ENCODE measurements at places on chromosomes 1 and 21.

DNA sequence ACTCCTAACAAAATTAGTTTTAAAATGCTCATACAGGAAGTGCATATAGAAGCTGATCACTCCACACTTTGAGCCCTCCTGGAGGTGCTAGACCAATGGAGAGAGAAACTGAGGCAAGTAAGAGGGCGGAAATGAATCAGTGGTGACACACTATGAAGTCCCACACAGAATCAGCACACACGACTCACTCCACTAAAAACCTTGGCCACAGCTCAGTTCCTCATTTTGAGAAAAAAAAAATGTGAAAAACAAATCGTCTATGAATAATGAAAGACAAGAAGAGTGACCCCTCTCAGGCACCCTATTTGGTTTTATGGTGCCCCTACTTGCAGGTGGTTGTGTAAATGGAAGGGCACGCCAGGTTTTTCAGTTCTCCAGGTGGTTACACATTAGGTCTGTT, 675.1 kb upstream of the BRINP3 start:
- no peak for DNase-seq

- DNase-seq = no peak
These were observed 7.3 kb downstream of the POU2F1 start for GRCh38 chr1:167227934-167228378.

GRCh38 chr1:150406483-150406882, 42.5 kb downstream of the RPRD2 start:
- no peak for DNase-seq

GRCh38 chr1:94773931-94774422, 46.2 kb upstream of the SLC44A3 start:
- no peak for DNase-seq

- DNase-seq = no peak
These were observed 4.8 kb upstream of the WDR47 start for GRCh38 chr1:109046671-109047070.

DNA sequence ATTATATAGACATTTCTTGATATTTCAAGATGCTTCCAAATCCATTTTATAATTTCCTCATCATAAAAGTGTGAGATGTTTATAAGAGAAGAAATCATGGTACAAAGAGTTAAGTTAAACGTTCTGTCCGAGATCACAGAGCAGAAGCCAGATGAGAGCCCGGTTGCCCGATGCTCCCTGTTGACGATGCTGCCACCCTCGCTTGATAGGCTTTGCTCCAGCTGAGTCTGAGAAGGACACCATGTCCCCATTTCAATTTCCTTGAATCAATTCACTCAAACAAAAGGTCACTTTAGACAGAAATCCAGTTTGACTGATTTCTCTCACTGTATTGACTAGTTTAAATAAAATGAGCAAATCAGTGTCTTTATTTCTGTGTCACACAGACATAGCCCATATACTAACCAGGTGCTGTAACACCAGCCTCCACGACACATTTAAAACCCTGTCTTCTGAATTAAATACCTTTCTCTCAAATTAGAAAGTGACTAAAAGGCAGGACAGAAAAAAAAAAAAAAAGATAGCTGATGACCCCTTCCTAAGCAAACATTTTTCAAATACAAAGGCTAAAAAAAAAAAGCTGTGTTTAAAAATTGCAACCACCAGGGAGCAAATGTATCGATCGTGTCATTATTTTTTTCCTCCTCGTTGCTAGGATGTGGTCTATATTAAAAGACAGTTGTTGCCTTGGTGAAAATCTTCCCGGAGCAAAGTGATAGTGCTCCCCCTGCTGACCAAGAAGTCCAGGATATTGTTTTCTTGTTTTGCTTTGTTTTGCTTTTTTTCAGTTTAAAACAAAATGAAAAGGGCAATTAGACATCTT, 35.2 kb downstream of the DNASE2B start:
- peak; percentile 55 for DNase-seq

- DNase-seq = no peak
These were observed 3.2 kb downstream of the NOS1AP start for GRCh38 chr1:162072740-162073139.

- DNase-seq = no peak
These were observed 5.8 kb downstream of the OR6P1 start for GRCh38 chr1:158564608-158565007.

- peak; percentile 18 for DNase-seq
These were observed 170.1 kb upstream of the IRF2BP2 start for GRCh38 chr1:234780112-234780511.

- DNase-seq = peak; percentile 21
These were observed 147.6 kb upstream of the CAMK1G start for GRCh38 chr1:209435654-209436566.

DNA sequence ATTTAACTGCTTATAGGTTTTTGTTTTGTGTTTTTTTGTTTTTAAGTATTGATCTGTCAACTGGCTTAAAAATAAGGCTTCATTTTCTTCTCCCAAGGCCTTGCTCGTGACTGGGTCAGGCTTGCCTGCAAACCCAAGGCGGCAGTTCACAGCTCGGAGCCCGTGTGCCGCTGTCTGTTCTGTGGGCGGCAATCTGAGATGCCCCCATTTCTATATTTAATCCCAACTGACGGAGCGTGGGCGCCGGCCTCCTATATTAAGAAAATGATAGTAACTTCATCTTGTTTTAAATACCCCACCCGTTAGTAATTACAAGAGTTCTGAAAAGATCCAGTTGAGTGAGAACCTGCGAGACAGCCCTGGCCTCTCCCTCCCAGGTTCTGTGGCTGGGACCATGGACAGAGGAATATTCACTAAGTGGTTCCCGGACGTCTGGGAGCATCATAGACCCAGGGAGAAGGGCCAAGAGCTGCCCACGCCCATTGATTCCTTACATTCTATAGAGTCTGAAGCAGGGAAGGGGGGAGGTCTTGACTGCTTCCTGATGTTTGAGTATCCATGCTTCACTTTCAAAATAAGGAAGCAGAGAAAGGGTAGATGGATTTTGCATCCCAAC, 42.6 kb upstream of the GPR153 start:
- DNase-seq = no peak

- DNase-seq = no peak
These were observed 318.3 kb downstream of the RRAGC start for GRCh38 chr1:38541223-38541622.

- DNase-seq = no peak
These were observed 51.8 kb downstream of the MAGI3 start for GRCh38 chr1:113442131-113442530.

DNA sequence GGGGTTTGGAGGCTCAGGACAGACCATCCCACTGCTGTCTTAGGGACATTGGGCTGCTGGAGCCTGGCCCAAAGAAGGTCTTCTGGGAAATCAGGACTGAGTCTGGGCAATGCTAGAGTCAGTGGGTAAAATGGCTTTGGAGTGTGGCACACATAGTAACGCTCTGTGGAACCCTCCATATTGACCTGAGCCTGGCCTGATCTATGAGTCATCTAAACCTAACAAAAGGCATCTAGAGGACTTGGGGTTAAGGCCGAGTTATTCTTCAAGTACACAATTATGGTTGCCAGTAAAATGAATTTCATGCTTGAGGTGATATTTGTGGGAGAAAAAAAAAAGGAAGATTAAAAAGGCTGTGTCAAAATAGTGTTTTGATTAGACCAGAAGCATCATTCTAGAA, 77.7 kb downstream of the ST6GALNAC5 start:
- DNase-seq = no peak

DNA sequence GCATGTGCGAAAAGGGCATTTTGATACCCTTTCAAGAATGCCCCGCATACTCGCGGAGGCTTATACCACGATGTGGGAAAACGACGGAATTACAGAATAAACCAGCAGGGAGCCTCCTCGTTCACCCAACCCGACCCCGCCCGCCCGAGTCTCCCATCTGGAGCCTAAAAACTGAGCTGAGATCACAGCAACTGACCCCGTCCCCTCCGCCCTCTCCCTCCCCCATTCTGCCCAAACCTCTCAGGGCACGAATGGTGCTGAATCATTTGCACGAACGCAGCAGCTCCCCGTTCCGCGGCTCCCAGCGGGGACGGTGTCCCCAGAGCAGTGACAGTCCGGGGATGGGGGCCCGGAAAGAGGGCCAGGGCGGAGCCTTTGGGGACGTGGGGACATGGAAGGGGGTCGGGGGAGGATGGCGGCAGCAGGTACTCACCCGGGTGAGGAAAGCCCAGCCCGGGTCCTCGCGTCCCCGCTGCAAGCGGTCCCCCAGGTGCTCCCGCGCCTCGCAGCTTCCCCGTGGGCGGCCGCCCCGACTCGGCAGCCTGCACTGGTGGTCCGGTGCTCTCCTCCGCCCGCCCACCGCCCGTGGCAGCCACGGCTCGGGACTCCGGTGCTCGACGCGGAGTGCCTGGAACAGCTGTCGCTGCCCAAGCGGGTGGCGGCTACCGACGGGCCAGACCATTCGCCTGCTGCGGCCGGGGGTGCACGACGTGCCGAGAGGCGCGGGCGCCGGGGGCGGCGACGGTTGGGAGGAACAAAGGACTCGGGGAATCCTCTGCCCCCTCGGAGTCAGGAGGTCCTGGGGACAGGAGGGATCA, at the start of gene TTLL7:
Gene TTLL7, minus strand, starts transcription at position 635 of the 818 bp plus-strand sequence. CDS start 46,921 bp downstream, outside the sequence.
- DNase-seq = peak; percentile 62

DNA sequence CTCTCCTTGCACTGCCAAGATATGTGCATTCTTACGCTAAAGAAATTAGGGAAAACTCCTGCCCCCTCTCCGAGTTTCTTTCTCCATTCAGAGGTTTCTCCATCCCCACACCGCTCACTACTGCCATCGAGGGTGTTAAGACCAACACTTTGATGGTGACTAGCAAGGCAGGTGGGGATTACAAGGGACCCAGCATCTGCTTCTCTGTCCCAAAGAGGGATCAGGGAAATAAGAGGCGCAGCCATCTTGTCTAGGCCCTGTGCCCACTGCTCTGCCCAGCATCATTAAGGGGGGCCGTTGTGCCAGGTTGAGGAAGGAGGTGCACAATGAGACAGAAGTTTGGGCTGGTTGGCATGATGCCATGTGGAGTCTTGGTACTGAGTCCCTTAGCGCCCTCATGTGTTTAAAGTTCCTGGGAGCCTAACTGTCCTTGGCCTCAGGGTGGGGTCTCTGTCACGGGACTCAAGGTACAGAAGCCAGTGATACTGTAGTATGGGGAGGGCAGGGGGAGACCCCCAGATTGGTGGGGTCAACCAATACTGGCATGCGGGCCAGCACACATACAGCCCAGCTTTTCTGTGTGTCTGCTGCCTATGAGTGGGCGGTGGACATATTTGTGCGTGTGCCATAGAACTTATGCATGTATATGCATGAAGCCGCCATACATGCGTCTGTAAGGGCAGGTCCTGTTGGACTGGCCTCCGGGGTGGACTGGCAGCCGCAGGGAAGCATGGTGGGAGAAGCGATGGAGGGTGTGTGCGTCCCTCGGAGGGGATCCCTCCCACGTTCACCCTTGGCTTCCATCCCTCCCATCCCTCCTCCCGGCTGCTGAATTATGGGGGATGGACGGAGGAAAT, 5.5 kb downstream of the EFNA3 start:
- no peak for DNase-seq

DNA sequence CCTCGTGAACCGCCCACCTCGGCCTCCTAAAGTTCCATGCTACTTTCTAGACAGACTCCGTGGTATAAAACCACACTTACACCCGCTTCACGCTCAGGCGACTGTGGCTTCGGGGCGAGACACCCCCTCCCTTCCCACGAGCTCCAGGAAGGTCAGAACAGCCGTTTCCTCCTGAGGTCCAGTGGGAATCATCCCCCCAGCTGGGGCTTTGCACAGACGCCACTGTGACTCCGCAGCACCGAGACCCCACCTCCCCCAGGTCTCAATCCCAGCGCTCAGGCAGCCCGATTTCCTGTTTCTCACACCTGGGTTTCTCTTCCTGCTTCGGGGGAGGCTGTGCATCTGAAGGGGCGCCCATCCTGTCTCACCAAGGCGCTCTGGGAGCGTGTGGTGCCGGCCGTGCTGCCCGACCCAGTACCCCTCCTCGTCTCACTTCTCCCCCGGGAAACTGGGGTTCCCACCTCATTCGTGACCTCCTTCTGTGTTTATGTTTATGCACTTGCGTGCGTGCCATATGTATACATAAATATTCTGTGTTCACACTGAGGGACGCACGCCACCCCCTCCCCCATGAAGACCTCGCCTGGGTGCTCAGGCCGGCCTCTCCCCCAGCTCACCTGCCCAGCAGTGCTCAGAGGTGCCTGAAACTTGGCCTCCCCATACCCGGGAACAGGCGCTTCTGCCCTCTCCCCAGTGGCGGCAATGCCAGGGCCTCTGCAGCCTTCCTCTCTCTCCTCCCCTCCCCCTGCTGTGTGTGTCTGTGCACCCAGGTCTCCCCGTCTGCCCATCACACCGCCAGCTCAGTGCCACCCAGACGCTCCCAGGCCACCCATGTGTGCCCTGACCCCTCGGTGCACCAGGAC, 14.6 kb downstream of the SLC35E2B start:
- DNase-seq = peak; percentile 54

- no peak for DNase-seq
These were observed 269.2 kb downstream of the SDCCAG8 start for GRCh38 chr1:243525085-243525487.

DNA sequence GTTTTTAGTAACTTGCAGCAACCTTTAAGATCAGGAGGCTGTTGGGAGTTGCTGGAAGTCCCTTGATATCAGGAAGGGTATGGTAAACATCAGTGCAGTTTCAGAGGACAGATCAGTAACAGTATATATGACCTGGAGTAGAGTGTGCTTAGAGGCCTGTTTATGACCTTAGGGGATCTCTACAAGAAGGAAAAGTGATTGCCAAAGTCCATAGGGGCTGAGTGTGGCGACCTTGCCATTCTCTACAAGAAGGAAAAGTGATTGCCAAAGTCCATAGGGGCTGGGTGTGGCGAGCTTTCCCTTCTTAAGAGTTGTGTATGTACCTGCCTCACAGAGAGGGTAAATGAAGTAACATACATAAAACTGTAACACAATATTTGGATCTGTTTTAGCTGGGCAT, 28.5 kb upstream of the AXDND1 start:
- no peak for DNase-seq

DNA sequence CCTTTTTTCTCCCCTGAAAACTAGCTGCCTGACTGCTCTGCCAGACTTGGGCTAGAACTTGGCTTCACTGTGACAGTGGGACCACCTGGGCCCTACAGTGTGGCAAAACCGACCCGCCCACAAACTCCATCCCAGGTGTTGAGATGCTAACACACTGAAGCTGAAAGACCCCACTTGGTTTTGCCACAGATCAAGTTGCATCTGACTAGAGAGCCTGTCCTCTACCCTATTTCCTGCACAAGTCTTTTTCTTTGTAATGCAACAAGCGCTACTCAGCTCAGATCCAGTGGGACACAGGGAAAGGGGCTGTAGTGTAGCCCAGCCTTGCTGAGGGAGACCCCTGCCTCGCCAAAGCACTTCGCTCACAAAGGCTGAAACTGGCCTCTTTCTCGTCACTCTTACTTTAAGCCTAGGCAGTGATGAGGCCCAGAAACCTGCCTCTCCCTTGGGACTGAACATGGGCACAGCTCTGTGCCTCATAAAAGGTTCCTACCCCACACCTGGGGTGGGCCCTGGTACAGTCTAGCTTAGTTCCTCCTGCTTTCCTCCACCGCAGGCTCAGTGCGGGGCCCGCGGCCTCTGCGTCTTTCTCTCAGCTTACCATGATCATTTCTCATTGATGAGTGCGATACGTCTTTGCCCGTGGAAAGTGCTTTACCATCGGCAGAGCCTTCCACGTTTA, 9.7 kb downstream of the ALPL start:
- DNase-seq = no peak

DNA sequence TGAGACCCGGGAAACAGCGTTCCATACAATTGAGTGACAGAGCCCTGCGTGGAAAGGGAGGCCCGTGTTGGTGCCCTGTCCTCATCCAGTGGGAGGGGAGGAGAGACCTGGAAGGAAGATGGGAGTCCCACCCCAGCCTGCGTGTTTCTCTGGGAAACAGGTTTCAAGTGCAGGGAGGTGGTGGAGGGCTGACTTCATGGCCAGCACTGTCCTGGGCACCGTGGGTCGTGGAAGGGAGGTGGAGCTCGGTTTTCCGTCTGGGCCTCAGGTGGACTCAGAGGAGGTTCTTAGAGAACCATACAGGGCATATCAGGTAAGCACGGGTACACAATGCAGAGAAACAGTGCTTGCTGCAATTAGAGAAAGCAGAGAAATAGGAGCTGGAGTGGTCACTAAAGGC, 222.6 kb downstream of the CAMTA1 start:
- no peak for DNase-seq
